KG1 (cell line): ENCODE measurements at places on chromosomes 5 and 9.

DNA sequence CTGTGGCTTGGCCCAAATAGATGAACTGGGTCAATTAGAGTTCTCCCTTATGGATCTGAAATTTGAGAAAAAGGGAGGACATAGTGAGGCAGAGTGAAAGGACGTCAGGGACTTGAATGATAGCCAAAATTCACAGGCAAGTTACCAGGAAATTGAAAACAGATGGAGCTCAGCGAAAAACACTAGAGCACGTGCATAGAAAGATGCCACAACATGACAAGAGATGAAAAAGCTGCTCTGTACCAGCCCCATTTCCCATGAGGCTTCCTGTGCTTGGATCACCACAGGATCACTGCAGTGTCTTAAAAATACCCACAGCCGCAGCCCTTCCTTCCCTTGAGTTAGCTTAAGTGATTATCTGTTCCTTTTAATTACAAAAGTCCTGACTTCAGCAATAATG, 39.0 kb upstream of the HOMER1 start:
- DNase-seq: no peak

DNA sequence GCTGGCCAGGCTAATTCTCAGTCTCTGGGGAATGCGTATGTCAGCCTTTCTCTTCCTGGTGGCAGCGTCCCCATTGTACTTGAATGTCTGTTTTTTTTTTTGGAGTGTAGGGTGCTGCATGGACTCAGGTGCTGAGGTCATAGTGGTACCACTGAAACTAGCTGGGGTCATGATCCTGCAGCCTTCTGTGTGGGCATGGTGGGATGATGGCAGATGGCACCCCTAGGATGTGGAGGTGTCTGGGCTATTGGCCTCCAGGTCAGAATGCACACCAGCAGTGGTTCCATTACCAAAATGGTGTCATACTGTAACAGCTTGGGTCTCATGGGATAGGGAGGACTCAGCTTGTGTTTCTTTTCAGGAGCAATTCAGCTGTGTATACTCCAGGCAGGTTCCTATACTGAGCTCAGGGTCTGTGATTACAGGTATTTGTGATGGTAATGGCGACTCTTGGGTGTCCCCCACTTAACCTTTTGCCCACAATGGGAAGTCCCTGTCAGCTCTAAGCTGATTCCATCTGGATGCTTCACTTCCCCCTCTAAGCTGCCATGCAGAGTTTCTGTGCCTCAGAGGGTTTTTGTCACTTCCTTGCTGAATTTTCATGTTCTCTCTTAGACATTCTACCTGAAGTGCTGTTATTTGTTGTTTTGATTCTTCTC, 17.9 kb downstream of the HSD17B4 start:
- no peak for DNase-seq

- DNase-seq: no peak
Observed at GRCh38 chr9:1171546-1171945, 121.4 kb downstream of the DMRT2 start.

DNA sequence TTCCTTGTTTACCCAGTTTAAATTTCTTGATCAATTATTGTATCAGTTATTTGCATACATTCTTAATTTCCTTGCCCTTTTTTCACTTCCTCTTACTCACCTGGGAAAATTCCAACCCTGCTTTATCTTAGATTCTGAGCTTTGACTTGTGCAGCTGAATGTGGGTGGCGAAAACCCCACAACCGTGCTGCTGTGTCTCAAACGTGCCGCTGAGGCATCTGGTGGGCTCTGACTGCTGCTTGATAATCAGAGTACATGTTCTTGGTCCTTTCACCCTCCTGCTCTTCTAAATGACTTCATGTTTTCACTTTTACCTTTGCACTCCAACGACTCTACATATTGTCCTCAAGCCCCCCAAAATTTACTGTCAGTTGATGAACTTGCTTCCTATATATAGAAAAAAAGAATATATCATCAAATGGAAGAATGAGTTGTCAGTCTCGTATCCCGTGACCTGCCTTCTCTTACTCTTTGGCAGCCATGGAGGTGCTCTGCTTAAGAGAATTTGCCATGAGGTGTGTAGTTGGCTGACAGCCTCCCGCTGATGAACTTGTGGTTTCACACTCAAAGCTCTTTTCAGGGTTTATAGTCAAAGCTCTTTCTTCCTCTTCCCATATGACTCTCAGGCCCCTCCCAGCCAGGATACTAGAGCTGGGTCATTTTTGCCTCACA, 14.0 kb upstream of the JAK2 start:
- no peak for DNase-seq

GRCh38 chr9:109030426-109030825, 17.1 kb upstream of the CTNNAL1 start:
- DNase-seq: no peak

GRCh38 chr9:81841333-81841732, 86.9 kb upstream of the SPATA31D4 start:
- DNase-seq: no peak

DNA sequence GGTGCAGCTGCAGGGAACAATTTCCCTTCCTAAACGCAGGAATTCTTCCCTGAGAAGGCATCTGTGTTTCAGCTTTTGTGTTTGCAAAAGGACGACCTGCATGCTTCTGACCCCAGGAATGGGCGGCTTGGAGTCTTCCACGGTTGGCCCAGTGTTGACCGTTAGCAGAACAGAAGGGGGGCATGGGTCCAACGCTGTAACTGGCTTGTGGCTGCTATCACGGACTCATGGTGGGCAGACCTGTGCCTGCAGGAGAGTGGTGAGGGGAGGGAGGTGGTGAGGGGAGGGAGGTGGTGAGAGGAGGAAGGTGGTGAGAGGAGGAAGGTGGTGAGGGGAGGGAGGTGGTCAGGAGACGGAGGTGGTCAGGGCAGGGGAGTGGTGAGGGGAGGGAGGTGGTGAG, 388.6 kb upstream of the IRX4 start:
- DNase-seq: no peak

- DNase-seq: no peak
Observed at GRCh38 chr5:116531635-116532034, 43.0 kb downstream of the SEMA6A start.

- DNase-seq: no peak
Observed at GRCh38 chr9:4499917-4500316, 9.6 kb downstream of the SLC1A1 start.

DNA sequence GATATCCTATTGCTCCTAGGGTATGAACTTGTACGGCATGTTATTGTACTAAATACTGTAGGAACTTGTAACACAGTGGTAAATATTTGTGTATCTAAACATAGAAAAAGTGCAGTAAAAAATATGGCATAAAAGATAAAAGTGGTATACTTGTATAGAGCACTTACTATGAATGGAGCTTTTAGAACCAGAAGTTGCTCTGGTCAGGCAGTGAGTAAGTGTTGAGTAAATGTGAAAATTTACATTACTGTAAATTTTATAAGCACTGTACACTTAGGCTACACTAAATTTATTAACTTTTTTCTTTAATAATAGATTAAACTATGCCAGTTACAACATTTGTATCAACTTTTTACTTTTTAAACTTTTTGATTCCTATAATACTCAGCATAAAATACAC, 109.1 kb downstream of the ZCCHC7 start:
- no peak for DNase-seq

DNA sequence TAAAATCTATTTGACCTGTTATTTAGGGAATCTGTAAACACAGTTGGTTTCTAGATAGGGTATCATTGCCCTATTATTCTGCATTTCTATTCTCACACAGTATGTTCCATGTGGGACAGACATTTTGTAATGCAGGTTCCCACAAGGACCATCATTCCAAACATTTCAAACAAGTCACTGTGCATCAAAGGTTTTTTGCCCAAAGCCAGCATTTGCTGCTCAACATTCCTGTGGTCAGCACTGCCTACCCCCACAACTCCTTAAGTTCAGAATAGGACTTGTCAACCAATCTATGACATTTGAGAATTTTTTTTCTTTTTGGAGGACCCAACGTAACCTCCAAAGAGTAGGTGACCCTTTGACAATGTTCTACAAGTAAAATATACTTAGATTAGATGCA, 95.7 kb downstream of the LPAR1 start:
- DNase-seq: no peak

- no peak for DNase-seq
Observed at GRCh38 chr9:107973451-107973850, 483.9 kb upstream of the KLF4 start.

- DNase-seq: no peak
Observed at GRCh38 chr5:9864791-9865190, 234.6 kb upstream of the TAS2R1 start.

DNA sequence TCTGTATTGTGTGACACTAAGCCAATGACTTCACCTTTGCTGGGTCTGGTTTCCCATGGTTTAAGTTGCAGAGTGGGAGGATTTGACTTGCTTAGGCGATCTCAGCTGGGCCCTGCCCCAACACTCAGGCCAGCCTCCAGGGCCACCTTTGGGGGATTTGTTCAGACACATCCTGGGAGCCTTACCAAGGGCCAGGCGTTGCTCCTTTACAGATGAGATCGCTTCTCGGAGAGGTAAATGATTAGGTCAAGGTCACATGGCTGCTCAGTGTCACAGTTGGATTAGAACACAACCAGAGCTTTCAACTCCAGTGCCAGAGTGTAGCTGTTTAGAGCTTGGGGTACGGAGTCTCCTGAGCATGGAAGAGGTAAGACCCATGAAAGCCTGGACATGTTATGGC, 57.5 kb downstream of the COL27A1 start:
- no peak for DNase-seq

DNA sequence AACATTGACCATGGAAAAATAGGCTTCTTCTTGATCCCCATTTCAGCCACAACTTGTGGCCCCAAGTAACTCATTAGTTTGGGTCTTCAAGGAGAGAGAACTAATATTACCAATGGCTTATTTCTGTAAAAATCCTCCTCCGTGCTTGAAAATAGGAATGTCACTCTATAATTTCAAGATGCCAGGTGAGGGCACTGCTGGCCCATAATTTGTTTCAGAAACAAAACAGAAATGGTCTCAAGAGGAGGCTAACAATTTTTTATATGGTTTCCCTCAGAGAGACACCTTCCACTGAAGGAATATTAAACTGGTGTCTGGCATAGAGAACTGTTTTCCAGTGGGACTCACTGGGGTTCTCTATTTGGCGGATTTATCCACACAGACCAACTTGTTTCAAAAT, 437.0 kb upstream of the TRPC7 start:
- no peak for DNase-seq

- DNase-seq: no peak
Observed at GRCh38 chr9:113609562-113610318, 146.2 kb downstream of the RGS3 start.

DNA sequence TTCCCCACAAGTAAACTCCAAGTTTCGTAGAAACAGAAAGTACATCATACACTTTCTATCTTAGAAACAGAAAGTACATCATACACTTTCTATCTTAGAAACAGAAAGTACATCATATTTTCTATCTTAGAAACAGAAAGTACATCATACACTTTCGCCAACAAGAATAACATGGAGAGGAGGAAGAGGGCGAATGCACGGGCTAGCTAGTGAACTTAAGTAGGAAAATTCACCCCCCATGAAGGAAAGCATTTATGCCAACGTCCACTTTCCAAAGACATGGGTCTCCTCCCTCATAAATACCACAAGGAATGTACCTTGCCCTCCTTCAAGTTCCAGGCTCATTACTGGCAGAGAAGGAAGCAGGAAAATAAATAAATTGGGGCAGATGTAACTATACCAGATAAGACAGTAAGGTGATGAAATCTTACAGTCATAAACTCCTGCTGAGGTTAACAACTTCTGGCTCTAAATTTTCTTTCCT, 64.7 kb downstream of the FRMD3 start:
- no peak for DNase-seq

GRCh38 chr9:22433691-22434090, 12.9 kb upstream of the DMRTA1 start:
- DNase-seq: no peak

DNA sequence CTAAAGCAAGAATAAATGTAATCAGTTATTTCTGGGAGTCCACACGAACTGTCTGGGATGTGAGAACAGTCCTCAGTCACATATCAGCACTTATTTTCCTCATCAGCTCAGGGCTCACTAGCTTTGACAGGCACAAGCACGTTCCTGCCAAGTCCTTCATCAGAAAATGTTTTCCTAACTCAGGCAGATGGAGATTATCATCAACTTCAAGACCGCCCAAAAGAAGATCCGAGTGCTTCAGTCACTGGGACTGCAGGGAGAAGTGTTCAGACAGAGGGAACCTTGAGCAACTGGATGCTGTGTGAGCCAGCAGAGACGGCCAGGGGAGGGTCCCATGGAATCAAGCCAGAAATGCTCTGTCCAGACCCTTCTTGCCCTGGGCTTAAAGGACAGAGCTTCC, 189.4 kb downstream of the NXNL2 start:
- DNase-seq: no peak

GRCh38 chr9:130936285-130937117, 2.5 kb downstream of the FIBCD1 start:
- DNase-seq: no peak

- DNase-seq: no peak
Observed at GRCh38 chr5:164722702-164723101, 1217.3 kb downstream of the MAT2B start.

DNA sequence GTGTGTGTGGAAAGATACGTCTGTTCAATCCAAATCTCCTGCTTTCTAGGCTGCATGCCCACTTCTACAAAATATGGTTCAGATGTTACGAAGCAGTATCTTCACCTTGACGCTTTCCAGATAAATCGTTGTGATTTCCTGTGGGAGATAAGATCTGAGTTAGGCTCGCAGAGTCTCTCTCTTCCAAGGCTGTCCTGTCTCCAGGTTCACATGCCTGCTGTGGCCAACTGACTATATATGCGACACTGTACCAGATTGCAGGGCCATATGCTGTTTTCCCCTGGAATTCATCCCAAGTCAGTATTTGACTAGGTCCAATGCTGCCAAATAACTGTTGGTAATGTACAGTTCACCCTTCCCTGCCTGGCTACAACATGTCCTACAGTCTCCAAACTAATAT, 47.9 kb downstream of the TMEM252 start:
- no peak for DNase-seq

DNA sequence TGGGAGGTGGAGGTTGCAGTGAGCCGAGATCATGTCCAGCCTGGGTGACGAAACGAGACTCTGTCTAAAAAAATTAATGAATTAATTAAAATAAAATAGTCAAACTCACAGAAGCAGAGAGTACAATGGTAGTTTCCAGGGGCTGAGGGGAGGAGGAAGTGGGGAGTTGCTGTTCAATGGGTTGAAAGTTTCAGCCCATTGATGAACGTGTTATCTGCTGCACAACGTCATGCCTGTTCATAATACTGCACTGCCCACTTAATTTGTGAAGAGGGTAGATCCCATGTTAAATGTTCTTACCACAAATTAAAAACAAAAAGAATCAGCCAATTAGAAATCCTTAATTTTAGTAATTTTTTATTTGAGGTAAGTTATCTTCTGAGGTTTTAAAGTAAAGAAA, 16.4 kb upstream of the RUFY1 start:
- DNase-seq: no peak

DNA sequence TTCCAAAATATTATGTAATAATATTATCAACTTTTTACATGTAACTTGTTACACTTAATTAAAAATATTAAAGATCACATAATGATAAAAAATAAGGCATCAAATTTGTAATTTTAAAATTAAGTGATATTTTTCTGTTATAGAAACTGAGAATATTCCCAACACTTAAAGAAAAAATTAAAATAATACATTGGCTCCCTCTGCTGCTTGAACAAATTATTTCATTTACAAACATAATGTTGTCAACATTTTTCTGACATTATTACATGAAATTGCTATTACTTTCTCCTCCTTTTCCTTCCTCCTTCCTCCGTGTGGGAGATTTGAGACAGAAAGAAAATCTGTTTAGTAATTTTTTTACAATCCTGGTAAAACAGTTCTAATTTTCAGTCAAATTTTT, 42.3 kb downstream of the RNF180 start:
- peak; percentile 6 for DNase-seq
